ENCODE measurements at places on chromosomes 11 and 22. TPM values are rescaled to one million over a fixed set of nuclear protein-coding genes. Genes with fewer than 3 reads are reported as not detected.
A peak's percentile ranks its signal among the peaks of the same experiment; 100 is the strongest.

GRCh38 chr22:21858025-21858764 lies 9.2 kb downstream of the MAPK1 start:
- peaks cover 86% of the 10 kb centered on the region for H3K4me1 ChIP-seq
- H3K27me3 ChIP-seq: no peaks in the 10 kb centered on the region
- no peaks in the 10 kb centered on the region for H3K36me3 ChIP-seq
- H3K27ac ChIP-seq: no peak overlapping the region

PRRG4 gene
- not detected for total RNA-seq

GRCh38 chr11:111946499-111946898 lies 9.4 kb downstream of the DIXDC1 start:
- no peak for DNase-seq
- no peaks in the 10 kb centered on the region for H3K4me1 ChIP-seq
- H3K36me3 ChIP-seq: no peaks in the 10 kb centered on the region
- H3K27ac ChIP-seq: no peak overlapping the region

GRCh38 chr11:92224407-92225124 lies at the start of gene FAT3:
FAT3 (plus strand) TSS chr11:92224818; CDS start chr11:92352113, 127,295 bp downstream.
- H3K4me3 ChIP-seq: no peak within 1 kb of the TSS
- no peaks in the 10 kb centered on the region for H3K4me1 ChIP-seq
- no peak within 1 kb of the TSS for H3K27ac ChIP-seq

SCN4B gene
- total RNA-seq: not detected

ABCC8 gene
- total RNA-seq: not detected

GRCh38 chr22:40487663-40488249 lies 117.4 kb downstream of the SGSM3 start:
- H3K4me3 ChIP-seq: no peak overlapping the region
- peak; percentile 33 for DNase-seq
- no peaks in the 10 kb centered on the region for H3K36me3 ChIP-seq
- H3K27ac ChIP-seq: no peak overlapping the region
- H3K27me3 ChIP-seq: no peaks in the 10 kb centered on the region

DNA sequence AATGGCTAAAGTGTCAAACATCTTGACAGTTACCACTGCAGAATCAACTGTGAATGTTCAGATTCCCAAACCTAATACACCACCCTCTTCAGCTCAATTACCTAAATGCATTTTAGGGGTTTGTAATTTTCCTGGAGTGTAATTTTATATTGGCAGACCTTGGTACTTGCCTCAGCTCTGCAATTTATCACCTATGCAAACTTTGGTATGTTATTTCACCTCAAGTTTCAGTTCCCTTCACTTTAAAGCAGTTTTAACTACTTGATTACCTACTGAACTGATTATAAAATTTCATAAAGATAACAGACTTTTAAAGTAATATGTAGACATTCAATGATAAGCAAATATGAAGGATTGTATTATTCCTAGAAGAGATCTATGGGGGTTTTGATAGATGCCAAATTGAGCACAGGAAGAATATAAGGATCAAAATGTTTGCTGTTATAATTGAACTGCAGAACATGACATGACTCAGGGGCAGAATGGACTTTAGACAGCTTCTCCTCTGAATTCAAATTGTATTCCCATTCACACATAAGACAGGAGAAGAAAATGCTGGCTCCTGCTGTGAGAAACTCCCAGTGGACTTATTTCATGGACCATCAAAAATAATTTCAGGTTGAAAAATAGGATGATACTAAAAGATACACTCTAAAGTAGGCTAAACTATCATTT lies 491.5 kb upstream of the LUZP2 start:
- no peak for DNase-seq
- H3K36me3 ChIP-seq: no peaks in the 10 kb centered on the region
- H3K27me3 ChIP-seq: no peaks in the 10 kb centered on the region
- H3K27ac ChIP-seq: no peak overlapping the region
- no peaks in the 10 kb centered on the region for H3K4me1 ChIP-seq

C11orf86 gene
- total RNA-seq: not detected

GRCh38 chr22:41015003-41015402 lies 63.8 kb downstream of the RBX1 start:
- no peaks in the 10 kb centered on the region for H3K36me3 ChIP-seq
- H3K4me3 ChIP-seq: no peak overlapping the region
- no peaks in the 10 kb centered on the region for H3K27me3 ChIP-seq
- no peak for DNase-seq

GRCh38 chr22:41813726-41814410 lies 13.4 kb downstream of the CCDC134 start:
- H3K36me3 ChIP-seq: peaks cover 20% of the 10 kb centered on the region
- no peak for DNase-seq
- H3K4me1 ChIP-seq: no peaks in the 10 kb centered on the region
- H3K27me3 ChIP-seq: no peaks in the 10 kb centered on the region

- no peaks in the 10 kb centered on the region for H3K27me3 ChIP-seq
- DNase-seq: no peak
- no peaks in the 10 kb centered on the region for H3K4me1 ChIP-seq
- H3K36me3 ChIP-seq: no peaks in the 10 kb centered on the region
- H3K4me3 ChIP-seq: no peak overlapping the region
These were observed 148.5 kb upstream of the SESN3 start for GRCh38 chr11:95379479-95379878.

DNA sequence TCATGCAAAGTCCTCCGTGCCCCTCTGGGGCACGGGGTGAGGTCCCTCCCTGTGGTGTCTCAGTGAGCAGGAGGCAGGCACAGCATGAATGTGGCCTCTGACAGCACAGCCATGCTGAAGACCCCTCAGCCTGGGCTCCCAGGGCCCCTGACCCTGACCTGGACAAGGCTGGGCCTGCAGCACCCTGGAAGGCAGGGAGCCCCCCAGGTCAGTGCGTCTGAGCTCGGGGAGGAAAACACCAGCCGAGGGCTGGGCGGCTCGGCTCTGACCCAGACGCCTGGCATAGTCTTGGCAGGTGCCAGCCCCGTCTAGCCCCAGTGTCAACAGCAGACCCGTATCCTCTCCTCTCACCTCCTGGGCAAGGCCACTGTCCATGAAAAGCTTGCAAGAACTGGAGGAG lies 1276.6 kb downstream of the BRD1 start:
- H3K4me1 ChIP-seq: no peaks in the 10 kb centered on the region
- H3K27me3 ChIP-seq: no peaks in the 10 kb centered on the region
- no peaks in the 10 kb centered on the region for H3K36me3 ChIP-seq
- DNase-seq: no peak
- H3K4me3 ChIP-seq: no peak overlapping the region

OR2AG2 gene
- not detected for total RNA-seq

GRCh38 chr11:65569164-65569972 lies 909 bp upstream of the ZNRD2 start:
- no peaks in the 10 kb centered on the region for H3K36me3 ChIP-seq
- H3K4me3 ChIP-seq: peak overlapping the region; percentile 59
- peak overlapping the region; percentile 99 for H3K27ac ChIP-seq
- H3K27me3 ChIP-seq: no peaks in the 10 kb centered on the region
- DNase-seq: no peak

KCNE3 gene
- total RNA-seq: not detected

KCNJ1 gene
- total RNA-seq: not detected

CHADL gene
- 0.67 TPM for total RNA-seq

SCUBE2 gene
- total RNA-seq: not detected

DNA sequence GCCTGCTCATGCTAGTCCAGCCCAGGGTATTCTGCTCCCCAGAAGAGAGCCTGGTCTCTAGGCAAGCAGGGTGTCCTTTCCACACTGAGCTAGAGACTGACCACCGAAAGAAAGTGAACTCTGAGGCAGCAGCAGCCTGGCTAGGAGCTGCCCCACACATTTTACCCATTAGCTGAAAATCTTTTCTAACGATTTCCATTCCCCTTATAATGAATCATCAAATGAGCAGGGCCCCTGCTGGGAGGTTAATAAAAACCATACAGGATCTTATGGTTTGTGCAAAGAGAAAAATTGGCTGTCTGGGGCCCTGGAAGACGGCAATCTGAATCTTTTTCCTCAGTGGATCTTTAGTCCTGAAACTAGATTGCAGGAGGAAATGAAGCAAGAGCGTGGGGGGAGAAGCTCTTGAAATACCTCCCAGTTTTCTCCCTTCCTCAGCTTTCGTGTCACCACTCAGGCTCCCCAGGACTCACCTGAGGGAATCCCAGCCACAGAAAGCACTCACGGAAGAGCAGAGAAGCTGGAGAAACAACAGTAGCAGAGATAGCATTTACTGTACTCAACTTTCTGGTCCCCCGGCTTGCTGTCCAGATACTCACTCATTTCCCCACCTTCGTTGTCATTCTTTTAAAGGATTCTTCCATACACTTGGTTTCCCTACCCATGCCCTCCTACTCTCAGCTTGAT lies 74.7 kb upstream of the CD44 start:
- no peak overlapping the region for H3K27ac ChIP-seq
- no peak for DNase-seq
- no peak overlapping the region for H3K4me3 ChIP-seq

C11orf87 gene
- not detected for total RNA-seq

ASPHD2 gene
- total RNA-seq: 4.1 TPM

OR5AS1 gene
- total RNA-seq: not detected

GRCh38 chr22:39931251-39931650 lies 28.9 kb upstream of the TMA7B start:
- no peak for DNase-seq
- H3K27me3 ChIP-seq: no peaks in the 10 kb centered on the region
- H3K4me1 ChIP-seq: peaks cover 100% of the 10 kb centered on the region

NUDT8 gene
- 4.3 TPM for total RNA-seq

BIRC3 gene
- 198 TPM for total RNA-seq

- H3K36me3 ChIP-seq: no peaks in the 10 kb centered on the region
- no peak for DNase-seq
- H3K27me3 ChIP-seq: no peaks in the 10 kb centered on the region
- no peak overlapping the region for H3K4me3 ChIP-seq
- H3K4me1 ChIP-seq: no peaks in the 10 kb centered on the region
These were observed 239.7 kb downstream of the CTTN start for GRCh38 chr11:70637949-70638583.

DNA sequence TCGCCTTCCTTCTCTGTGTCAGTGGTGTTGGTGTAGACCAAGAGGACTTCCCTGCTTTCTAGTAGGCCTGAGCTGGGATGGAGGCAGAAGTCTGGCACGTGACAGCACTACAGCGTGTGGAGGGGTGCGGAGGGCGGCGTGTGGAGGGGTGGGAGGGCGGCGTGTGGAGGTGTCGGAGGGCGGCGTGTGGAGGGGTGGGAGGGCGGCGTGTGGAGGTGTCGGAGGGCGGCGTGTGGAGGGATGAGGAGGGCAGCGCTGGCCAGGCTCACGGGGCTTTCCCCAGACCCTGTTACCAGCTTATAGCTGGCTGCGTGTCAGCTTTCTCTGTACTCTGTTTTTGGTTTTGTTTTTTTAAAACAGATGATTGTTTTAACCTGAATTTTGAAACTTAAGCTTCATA lies 45.7 kb upstream of the CTTN start:
- H3K4me3 ChIP-seq: no peak overlapping the region
- no peak for DNase-seq
- no peaks in the 10 kb centered on the region for H3K4me1 ChIP-seq
- no peak overlapping the region for H3K27ac ChIP-seq

DNA sequence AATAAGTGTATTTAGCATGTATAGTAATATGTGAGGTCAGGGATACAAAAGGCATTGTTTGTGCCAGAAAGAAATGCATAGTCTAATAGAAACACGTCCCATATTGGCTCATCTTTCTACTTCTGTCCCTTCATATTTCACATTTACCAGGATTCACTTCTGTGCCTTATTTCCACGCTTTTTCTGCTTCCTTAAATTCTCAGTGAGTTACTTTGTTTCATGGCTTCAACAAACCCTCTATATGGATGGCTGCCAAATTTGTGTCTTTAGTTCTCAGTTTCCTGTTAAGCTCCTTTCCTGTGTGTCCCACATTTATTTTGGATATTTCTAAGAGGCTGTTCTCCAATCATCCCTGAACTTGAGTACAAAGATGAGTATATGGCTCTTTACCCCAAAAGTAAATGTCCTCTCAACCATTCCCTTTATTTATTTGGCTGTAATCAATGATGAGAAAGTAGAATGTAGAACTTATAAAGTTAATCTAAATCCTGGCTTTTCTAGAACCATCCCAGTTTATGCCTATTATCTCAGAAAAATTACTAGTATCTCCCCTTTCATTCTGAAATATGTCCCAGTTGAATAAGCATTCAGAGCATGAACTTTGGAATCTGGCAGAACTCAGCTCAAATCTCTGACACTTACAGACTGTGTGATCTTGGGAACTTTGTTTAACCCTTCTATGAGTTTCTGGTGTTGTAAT lies 23.5 kb downstream of the OR8B12 start:
- no peaks in the 10 kb centered on the region for H3K27me3 ChIP-seq
- no peaks in the 10 kb centered on the region for H3K4me1 ChIP-seq
- no peaks in the 10 kb centered on the region for H3K36me3 ChIP-seq
- no peak for DNase-seq

PATE2 gene
- total RNA-seq: not detected

TMA7B gene
- 9.3 TPM for total RNA-seq

- H3K27me3 ChIP-seq: no peaks in the 10 kb centered on the region
- DNase-seq: no peak
- no peaks in the 10 kb centered on the region for H3K36me3 ChIP-seq
- H3K4me3 ChIP-seq: no peak overlapping the region
These were observed 76.0 kb downstream of the PACS1 start for GRCh38 chr11:66146074-66146473.

- H3K27me3 ChIP-seq: no peaks in the 10 kb centered on the region
- DNase-seq: no peak
- no peak overlapping the region for H3K27ac ChIP-seq
- no peaks in the 10 kb centered on the region for H3K36me3 ChIP-seq
These were observed 10.8 kb downstream of the OR51B6 start for GRCh38 chr11:5362017-5362625.

- no peaks in the 10 kb centered on the region for H3K27me3 ChIP-seq
- H3K4me3 ChIP-seq: peak overlapping the region; percentile 48
- H3K27ac ChIP-seq: peak overlapping the region; percentile 68
These were observed 665 bp downstream of the USP28 start for GRCh38 chr11:113874581-113875233.

- H3K4me3 ChIP-seq: no peak overlapping the region
- no peak for DNase-seq
- H3K4me1 ChIP-seq: no peaks in the 10 kb centered on the region
These were observed 418.7 kb upstream of the CADM1 start for GRCh38 chr11:115922876-115923275.

GRCh38 chr11:70034740-70035365 lies 43.3 kb upstream of the ANO1 start:
- H3K36me3 ChIP-seq: no peaks in the 10 kb centered on the region
- H3K27me3 ChIP-seq: no peaks in the 10 kb centered on the region
- no peaks in the 10 kb centered on the region for H3K4me1 ChIP-seq

- no peaks in the 10 kb centered on the region for H3K27me3 ChIP-seq
- peak overlapping the region; percentile 81 for H3K27ac ChIP-seq
- DNase-seq: peak; percentile 21
- peak overlapping the region; percentile 18 for H3K4me3 ChIP-seq
- peaks cover 17% of the 10 kb centered on the region for H3K36me3 ChIP-seq
- peaks cover 27% of the 10 kb centered on the region for H3K4me1 ChIP-seq
These were observed 7.5 kb downstream of the DPAGT1 start for GRCh38 chr11:119093942-119094815.

DNA sequence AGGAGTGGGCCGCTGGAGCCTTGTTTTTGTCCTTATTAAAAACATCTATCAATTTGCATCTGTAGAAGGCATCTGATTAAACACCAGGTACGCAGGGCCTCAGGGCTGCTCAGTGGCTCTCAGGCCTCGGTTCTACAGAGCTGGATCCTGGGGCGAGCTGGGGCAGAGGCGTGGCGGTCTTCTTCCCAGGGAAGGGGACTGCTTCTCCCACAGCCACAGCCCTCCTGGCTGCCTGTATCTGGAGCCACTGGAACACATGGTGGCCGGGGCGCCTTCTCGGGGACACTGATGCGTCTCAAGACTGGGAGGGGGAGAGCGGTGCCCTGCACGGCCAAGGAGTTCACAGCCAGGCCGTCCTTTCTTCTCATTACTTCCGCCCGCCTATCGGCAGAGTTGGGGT lies 1178.2 kb downstream of the BRD1 start:
- H3K36me3 ChIP-seq: no peaks in the 10 kb centered on the region
- no peak overlapping the region for H3K27ac ChIP-seq
- no peak for DNase-seq
- no peaks in the 10 kb centered on the region for H3K27me3 ChIP-seq
- no peaks in the 10 kb centered on the region for H3K4me1 ChIP-seq

All from CD4-positive, alpha-beta memory T cell (primary cell).